Stimulated activated CD4-positive, alpha-beta T cell treated with anti-CD3 and anti-CD28 coated beads, Interleukin-1b, Interleukin-23, amount 100 ng/mL, for 1 hour (primary cell): ENCODE measurements at places on chromosomes 7 and 10.

GRCh38 chr10:121572859-121573537, 25.2 kb downstream of the FGFR2 start:
- DNase-seq: no peak

- DNase-seq: no peak
These were observed 95.1 kb downstream of the USP6NL start for GRCh38 chr10:11516431-11516746.

- no peak for DNase-seq
These were observed 59.4 kb upstream of the AQP1 start for GRCh38 chr7:30852308-30852684.

DNA sequence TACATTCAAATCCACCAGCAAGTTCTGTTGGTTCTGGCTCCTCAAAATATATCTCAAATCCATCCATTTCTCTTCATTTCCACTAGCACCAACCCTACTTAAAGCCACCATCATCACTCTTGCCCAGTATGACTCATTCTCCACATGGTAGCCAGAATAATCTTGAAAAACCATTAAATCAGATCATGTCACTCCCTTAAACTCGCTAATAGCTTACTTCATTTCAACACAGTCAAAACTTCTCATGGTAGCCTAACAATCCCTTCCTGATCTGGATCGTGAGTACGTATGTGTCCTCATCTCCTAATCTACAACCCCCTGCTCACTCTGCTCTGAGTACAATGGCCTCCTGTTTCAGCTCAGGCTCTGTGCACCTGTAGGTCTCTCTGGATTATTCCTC, 8.7 kb downstream of the EPC1 start:
- no peak for DNase-seq

- DNase-seq: no peak
These were observed 160.2 kb downstream of the CREB5 start for GRCh38 chr7:28572321-28573058.

DNA sequence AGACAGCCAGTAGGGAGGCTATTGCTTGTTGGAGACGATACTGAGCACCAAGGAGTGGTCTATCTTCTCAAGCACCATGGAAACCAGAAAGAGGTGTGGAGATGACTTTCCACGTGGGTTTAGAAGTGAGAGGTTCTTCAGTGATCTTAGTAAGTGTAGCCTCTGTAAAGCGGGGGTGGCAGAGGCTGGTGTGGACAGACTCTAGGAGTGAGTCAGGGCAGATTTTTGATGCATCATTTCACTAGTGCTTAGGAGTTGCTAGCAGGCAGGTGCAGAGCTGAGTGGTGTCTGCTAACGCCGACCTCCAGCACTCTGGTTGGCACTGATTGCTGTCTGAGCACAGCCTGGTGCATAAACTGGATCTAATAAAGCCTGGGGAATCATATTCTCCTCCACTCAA, 78.4 kb upstream of the ADO start:
- no peak for DNase-seq
